NCI-H2081 treated with DMSO at 0.1 percent for 48 hours (cell line): ENCODE measurements at places on chromosomes 16 and 17.

DNA sequence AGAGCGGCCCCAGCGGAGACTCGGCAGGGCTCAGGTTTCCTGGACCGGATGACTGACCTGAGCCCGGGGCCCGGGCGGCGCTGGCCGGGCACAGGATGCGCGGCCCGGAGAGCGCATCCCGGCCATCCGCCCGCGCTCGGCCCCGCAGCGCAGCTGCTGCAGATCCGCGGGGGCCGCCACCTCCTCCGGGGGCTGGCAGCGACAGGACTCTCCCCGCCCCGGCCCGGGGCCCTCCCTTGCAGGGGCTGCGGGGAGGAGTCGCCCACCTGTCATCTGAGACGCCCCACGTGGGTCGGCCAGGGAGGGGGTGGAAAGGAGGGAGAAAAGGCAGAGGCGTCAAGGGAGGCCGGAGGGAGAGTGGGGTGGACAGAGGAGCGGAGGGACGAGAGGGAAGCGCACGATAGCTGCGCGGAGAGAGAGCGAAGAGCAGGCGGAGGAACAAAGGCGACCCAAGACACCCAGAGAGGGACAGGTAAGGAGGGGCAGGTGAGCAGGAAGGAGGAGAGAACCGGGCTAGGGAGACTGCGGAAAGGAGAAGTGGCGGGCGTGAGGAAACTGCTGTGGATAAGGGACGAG is 471 bp upstream of the PRKAR1A start:
- DNase-seq = no peak

GRCh38 chr16:57609541-57610401 is 18.7 kb upstream of the ADGRG1 start:
- no peak for DNase-seq

DNA sequence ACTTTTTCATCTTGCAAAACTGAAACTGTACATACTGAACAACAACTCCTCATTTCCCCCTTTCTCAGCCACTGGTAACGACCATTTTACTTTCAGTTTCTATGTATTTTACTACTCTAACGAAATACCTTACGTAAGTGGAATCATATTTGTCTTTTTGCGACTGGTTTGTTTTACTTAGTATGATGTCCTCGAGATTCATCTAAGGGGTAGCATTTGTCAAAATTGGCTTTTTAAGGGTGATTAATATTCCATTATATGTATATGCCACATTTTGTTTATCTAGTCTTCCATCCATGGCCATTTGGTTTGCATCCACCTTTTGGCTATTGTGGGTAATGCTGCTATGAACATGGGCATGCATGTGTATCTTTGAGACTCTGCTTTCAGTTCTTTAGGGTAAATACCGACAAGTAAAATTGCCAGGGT is 10.4 kb downstream of the KPNB1 start:
- no peak for DNase-seq

- no peak for DNase-seq
Measured at GRCh38 chr16:676913-677312, 1.4 kb downstream of the RHBDL1 start.

- no peak for DNase-seq
Measured at GRCh38 chr17:27816946-27817345, 16.6 kb upstream of the NOS2 start.

- no peak for DNase-seq
Measured at GRCh38 chr17:47678196-47678595, 15.8 kb upstream of the TBKBP1 start.

- no peak for DNase-seq
Measured at GRCh38 chr17:15351925-15352324, 10.5 kb upstream of the TEKT3 start.

GRCh38 chr17:2903193-2903974 is 107.1 kb downstream of the RAP1GAP2 start:
- no peak for DNase-seq

GRCh38 chr16:67966549-67967182 is 1.8 kb downstream of the SLC12A4 start:
- no peak for DNase-seq

GRCh38 chr17:13244513-13244912 is 226.7 kb upstream of the ELAC2 start:
- no peak for DNase-seq

DNA sequence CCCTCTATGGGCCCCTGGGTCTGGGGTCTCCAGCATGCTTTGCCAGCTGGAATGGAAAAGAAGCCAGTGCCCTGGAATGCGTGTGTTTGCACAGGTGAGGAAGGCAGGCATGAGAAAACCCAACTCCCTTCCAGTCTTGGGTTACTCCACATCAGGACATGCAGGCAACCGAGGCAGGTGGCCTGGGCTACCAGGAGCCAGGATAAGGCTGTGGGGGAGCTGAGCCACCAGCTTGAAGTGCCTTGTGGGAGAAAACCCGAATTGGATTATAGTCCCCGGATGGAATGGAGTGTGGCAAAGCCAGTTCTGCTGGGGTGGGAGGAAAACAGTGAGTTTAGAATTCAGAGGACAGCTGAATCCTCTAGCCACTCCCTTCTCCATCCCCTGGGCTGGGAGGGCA is 7.2 kb downstream of the SRCIN1 start:
- peak; percentile 80 for DNase-seq

DNA sequence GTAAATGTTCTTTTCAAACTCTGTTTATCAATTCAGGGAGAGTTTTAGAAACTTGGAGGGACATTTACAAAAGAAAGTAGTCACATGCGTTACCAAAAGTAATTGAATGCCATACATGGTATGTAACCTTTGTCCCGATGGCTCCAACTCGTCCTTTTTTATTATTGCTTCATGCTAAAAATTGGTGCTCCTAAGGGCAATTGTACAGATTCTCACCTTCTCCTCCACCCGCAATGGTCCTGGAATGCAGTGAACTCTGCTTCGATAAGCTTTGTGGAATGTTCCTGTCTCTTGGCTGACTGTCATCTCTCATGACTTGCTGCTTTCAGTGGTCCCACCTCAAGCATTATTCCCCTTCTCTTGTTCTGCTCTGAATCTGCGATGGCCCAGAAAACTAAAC is 20.9 kb downstream of the GNAO1 start:
- no peak for DNase-seq

DNA sequence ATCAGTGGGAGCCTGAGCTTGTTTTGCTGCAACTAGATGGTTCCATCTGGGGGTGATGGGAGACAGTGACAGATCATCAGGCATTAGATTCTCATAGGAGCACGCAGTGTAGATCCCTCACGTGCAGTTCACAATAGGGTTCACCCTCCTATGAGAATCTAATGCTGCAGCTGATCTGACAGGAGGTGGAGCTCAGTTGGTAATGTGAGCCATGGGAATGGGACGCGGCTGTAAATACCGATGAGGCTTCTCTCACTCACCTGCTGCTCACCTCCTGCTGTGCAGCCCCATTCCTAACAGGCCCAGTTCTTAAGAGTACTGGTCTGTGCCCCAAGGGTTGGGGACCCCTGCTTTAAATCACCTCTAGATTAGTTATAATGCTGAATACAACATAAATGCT is 137.5 kb upstream of the PLEKHM1 start:
- no peak for DNase-seq

GRCh38 chr17:77793971-77794235 is 164.6 kb upstream of the TNRC6C start:
- no peak for DNase-seq

GRCh38 chr16:23505671-23506605 is 4.4 kb downstream of the GGA2 start:
- no peak for DNase-seq

DNA sequence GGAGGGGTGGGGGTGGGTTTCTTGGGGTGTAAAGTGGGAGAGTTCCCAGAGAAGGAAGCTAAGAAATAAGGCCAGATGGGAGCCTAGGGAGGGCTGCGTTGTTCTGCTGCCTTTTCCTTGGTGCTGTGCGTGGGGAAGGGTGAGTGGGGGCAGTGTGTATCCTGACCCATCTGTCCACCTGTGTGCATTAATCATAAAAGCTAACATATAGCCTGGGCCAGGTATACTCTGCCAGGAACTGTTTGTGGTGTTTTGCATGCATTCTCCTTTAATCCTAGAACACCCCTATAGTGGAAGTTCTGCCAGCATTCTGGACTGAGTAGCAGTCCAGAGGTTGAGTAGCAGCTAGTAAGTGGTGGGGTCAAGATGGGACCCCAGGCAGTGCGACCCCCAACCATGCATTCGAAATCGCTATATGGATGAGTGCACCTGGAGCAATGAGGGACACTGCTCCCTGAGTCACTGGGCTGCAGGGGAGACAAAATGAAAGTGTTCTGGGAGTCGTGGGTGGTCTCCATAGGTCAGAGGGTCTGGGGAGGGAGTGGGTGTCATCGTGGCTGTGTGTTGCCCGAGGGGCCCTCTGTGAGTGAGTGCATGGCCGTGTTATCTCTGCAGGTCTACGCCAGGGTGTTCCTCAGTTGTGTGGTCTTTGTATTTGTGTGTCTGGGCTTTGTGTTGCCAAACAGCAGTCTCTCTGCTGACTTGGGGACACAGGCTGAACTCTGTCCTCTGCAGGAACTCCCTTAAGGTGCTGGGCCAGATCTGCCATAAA is 1.3 kb downstream of the ERBB2 start:
- no peak for DNase-seq

- no peak for DNase-seq
Measured at GRCh38 chr17:83126275-83126811, 46.9 kb downstream of the METRNL start.

- DNase-seq = no peak
Measured at GRCh38 chr17:29111816-29112499, 68.2 kb downstream of the MYO18A start.

DNA sequence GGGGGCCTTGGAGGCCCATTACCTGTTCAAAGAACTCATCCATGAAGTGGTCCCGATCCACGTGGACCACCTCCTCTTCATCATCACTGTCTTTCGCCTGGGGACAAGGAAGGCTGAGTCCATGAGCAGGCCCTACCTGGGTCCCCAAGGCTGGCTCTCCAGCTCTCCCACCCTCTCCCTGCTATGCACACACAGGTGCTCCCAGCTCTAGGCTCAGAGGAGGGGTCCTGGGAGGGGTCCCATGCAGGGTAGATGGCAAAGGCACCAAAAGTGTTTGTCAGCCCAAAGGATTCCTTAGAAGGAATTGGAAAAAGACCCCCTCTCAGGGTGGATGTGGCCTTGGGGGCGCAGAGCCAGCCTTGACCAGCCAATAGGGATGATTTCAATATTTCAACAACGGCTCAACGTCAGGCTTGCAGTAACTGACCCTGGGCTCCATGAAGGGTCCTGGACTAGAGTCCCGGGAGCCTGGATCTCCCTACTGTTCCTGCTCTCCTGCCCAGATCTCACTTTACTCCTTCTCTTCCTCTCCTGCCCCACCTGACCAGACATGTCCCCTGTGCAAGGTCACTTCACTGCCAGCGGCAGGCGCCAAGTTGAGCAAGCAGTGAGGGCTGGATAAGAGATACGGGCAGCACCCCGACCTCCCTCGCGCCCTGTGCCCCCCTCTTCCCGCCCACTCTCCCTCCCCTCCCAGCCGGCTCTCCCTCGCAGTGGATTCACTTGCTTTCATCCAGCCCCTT is 8.8 kb downstream of the STX1B start:
- DNase-seq = no peak

- DNase-seq = no peak
Measured at GRCh38 chr17:82907797-82908542, 68.1 kb upstream of the ZNF750 start.

DNA sequence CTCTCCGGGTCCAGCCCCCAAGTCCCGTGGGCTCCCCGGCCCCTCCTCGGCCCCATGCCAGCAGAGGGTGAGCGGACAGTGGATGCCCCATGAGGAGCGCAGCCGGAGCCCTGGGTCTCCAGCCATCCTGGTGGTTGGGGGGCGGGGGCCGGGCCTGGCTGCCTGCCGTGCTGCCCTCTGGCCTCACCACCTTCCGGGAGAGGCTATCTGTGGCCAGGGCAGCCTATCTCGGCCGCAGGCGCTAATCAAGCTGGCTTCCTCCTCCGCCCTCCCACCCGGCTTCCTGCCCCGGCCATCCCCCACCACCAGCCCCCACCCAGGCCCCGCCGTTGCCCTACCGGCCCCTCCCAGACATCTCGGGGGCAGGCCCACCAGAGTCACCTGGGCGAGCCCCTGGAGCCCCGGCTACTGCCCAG is 46.8 kb downstream of the ZFPM1 start:
- DNase-seq = no peak

DNA sequence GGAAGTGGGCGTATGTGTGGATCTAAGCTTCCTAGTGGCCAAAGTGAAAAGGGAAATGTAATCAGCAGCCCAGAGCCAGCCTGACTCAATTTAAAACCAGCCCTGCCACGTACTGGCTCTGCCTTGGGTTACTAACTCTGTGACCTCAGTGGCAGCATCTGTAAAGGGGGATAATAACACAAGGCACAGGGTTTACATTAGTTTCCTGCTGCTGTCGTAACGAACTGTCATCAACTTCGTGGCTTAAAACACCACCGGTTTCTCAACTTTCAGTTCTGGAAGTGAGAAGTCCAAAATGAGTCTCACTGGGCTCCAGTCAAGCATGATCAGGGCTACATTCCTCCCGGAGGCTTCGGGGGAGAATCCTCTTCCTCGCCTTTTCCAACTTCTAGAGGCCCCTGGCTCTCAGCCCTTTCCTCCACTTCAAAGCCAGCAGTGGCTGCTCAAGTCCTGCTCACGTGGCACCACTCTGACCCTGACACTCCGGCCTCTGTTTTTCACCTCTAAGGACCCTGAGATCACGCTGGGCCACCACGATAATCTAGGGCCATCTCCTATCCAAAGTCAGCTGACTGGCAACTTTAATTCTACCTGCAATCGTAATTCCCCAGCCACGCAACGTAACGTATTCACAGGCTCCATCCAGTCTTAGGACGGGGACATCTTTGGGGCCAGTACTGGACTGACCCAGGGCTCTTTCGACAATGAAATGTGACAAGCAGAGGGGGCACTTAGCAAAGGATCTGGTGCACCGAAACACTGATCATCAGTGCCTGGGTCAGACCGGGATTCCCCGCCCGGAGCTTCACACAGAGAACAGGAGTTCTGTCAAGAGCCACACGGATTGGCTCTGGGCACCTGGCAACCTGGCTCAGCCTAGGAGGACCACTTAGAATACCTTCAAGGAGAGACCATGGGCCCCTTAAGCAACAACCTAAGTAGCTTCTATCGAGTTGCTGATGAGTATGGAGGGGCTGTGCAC is 14.5 kb downstream of the TMC6 start:
- DNase-seq = no peak

- no peak for DNase-seq
Measured at GRCh38 chr17:82887255-82888164, 47.7 kb upstream of the ZNF750 start.

DNA sequence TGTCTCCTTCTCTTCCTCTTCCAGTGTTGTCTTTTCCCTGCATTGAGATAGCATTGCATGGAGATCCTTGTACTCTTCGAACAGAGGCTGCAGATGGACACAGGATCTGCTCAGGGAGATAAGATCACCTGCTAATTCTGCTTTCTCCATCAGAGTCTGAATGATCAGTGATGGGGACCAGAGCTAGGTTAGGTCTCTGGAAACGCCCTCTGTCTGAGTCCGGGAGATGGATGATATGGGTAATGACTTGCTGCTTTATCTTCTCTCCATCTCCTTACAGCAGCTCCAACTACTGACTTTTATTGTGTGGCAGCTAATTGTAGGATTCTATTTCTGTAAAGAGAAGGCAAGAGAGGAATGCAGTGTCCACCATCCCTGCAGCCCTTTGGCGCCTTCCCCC is 435.6 kb downstream of the WWOX start:
- no peak for DNase-seq
